ENCODE measurements at places on chromosomes 2 and 18.

- DNase-seq, result no peak
These were observed 10.2 kb upstream of the GPC1 start for GRCh38 chr2:240425236-240425615.

GRCh38 chr2:88832311-88832991, 141.0 kb downstream of the RPIA start:
- no peak for DNase-seq

GRCh38 chr2:208985644-208986043, 438.2 kb upstream of the MAP2 start:
- DNase-seq, result no peak

GRCh38 chr2:218422403-218423086, 3.6 kb downstream of the VIL1 start:
- DNase-seq, result no peak

DNA sequence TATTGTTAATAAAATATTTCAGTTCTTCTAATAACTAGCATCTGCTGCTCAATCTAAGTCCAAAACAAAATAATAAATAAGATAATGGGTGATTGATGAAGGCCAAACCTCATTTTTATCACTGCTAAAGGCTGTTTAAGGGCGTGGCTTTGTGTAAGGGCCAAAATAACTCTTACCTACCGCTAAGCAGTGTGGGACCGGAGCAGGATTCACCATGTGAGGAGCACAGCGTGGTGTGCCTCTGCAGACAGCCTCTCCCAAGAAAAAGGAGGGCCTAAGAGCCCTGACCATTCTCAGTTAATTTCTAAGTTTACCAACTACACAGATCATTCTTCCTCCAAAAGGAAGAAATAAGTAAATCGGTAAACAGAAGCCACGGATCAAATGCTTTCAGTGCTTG, 353.7 kb downstream of the ARL6IP6 start:
- no peak for DNase-seq

- DNase-seq, result peak; percentile 72
These were observed at the start of gene ACVR1C for GRCh38 chr2:157628477-157629415. Gene ACVR1C (minus strand): TSS chr2:157628864. CDS start chr2:157628644, 220 bp downstream.

- DNase-seq, result no peak
These were observed 83.8 kb upstream of the SNTG2 start for GRCh38 chr2:866887-867286.

- DNase-seq, result no peak
These were observed 1.0 kb upstream of the PUM2 start for GRCh38 chr2:20351555-20352229.

Data from iPS DF 6.9 (cell line).